ENCODE measurements at places on chromosomes 11 and 22. TPM values are rescaled to one million over a fixed set of nuclear protein-coding genes. Genes with fewer than 3 reads are reported as not detected.
A peak's percentile ranks its signal among the peaks of the same experiment; 100 is the strongest.

The UCP3 gene
- 0.60 TPM for total RNA-seq

The OR56A3 gene
- not detected for total RNA-seq

The C11orf87 gene
- not detected for total RNA-seq

The HMBS gene
- total RNA-seq: 17.1 TPM

The IGHMBP2 gene
- total RNA-seq: 5.3 TPM

The KRTAP5-8 gene
- not detected for total RNA-seq

The CCDC188 gene
- total RNA-seq: not detected

The CRYBB3 gene
- total RNA-seq: not detected

The ASPHD2 gene
- total RNA-seq: 1.4 TPM

The KDM4E gene
- total RNA-seq: not detected

The HTR3A gene
- not detected for total RNA-seq

The CLP1 gene
- total RNA-seq: 27.2 TPM

The PANX3 gene
- total RNA-seq: not detected

The UBQLNL gene
- not detected for total RNA-seq

The MAPK8IP2 gene
- total RNA-seq: 0.39 TPM

The FUT4 gene
- total RNA-seq: 2.4 TPM

The DENND6B gene
- total RNA-seq: 0.68 TPM

The UPK3A gene
- total RNA-seq: not detected

DNA sequence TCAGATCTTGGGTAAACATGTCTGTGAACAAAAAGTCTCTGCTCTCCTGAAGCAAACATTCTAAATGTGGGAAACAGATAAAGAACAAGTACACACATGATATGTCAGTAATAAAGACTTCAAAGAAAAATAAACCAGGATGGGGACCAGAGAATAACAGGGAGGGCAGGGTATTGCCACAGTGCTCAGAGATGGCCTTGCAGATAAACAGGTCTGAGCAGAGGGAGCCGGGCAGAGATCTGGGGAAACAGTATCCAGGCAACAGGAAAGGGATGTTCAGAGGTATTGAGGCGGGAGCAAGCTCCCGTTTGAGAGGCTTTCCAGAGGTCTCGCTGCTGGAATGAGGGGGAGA is 2.9 kb downstream of the CCDC86 start:
- no peak for DNase-seq

DNA sequence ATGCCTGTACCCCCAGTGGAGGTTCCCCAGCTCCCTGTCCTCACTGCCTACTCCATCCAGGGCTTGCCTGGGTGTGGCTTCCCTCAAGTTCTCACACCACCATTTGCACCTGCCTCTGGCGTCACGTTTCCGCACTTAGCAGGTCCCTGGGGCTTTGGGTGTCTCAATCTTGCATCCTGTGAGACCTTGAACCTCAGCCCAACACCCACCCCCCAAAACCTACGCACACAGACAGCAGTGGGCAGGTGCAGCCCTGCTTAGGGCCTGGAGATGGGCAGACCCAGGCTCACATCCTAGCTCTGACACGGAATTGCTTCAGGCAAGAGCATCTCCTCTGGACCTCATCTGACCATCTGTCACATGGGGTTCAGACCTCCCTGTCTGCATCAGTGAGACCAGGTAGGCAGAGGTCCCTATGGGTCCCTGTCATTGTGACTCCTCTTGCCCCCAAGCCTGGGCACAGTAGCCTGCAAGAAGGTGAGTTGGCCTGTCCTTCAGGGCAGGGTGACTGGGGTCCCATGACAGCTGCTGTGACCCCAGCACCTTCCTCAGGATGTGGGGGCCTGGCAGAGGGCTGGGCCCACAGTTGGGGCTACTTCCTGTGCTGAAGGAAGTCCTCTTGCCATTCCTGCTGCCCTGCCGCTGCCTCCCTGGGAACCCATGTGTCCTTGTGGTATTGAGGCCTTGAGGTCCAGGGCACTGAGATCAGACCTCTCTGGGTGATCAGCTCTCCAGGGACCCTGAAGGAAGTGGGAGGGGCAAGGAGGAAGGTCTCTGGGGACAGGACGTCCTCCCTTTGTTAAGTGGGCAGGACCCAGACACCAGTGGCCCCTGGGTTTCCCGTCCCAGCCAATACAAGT is 2.0 kb downstream of the SIPA1 start:
- no peak for DNase-seq

DNA sequence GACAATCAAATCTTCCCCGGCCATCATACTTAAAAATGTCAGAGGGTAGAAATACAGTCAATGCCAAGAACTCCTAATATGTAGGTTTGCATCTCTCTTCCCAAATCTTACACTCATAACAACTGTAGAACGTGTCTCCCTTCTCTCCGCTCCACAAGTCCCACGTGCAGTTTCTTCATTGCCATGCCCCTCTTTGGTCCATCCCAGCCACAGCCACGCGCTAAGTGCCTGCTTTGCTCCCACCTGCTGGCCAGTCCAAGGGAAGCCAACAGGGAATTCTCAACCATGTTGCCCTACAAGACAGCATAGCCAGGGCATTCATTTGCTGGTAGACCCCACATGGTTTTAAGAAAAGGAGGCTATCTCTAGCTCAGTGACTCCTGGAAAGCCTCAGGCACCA is 420.6 kb upstream of the ISX start:
- peak; percentile 3 for DNase-seq

- no peak for DNase-seq
Measured at GRCh38 chr11:9601876-9602199, 28.4 kb downstream of the WEE1 start.

DNA sequence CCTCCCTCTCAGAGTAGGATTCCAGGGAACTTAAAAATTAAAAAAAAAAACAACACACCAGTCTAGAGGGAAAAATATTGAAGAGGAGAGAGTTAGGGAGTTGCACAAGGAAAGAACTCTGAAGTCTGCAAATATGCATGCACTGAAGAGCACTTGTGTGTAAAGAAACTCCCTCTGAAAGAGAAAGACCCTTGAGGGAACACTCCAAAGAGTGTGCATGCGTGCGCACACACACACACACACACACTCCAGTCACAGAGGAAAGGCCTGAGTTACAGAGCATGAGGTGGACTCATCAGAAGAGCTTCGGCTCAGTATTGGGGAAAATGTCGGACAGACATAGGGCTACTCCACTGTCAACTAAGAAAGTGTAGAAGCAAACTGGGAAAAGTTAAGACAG is 30.1 kb downstream of the GGTLC2 start:
- DNase-seq: no peak

- no peak for DNase-seq
Measured at GRCh38 chr11:60852982-60853950, 2.5 kb downstream of the PTGDR2 start.

DNA sequence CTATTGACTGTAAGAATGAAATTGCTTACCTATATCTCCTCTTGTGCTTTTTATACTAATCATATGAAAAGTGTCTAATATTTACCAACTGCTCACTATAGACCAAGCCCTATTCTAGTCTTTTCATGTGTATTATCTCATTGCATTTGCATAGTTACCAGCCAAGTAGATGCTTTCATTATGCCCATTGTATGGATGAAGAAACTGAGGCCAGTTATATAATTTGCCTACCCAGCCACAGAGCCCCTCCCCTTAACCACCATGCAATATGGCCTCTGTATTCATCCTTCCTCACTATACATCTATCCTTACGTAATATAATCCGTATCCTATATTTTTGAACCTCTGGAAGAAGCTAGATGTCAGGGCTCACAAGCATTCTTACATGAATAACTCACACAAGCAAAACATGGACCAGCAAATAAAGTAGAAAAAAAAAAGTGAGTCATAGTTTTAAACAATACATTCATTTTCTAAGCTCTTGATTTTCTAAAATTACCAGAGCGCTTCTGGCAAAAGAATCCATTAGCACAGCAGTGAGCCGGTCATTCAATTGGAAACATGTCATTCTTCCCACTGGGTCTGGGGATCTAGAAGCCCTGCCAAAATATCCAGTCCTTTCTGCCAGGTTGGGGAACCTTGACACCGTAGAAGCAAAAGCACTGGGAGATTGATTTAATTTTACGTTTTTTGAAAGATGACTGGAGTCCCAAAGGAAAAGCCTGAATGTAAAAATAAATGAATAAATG is 80.0 kb downstream of the C11orf91 start:
- peak; percentile 74 for DNase-seq

DNA sequence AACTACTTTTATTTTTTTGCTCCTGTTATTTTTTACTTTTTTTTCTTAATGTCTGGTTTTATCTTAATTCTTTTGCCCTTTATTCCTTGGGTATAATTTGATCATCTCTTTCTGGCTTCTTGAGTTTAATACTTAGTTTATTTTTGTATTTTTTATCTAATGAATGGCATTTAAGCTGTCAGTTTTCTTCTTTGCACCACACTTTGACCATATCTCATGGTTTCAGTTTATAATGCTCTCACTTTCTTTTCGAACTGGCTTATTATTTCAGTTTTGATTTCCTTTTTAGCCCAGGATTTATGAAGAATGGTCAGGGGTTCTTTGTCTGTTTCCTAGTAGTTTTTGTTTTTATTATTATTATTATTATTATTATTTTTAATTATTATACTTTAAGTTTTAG is 48.3 kb downstream of the QSER1 start:
- no peak for DNase-seq

GRCh38 chr11:62881579-62882430 is 1.1 kb downstream of the SLC3A2 start:
- DNase-seq: peak; percentile 96

GRCh38 chr11:2193099-2193887 is 21.7 kb upstream of the TH start:
- DNase-seq: no peak

DNA sequence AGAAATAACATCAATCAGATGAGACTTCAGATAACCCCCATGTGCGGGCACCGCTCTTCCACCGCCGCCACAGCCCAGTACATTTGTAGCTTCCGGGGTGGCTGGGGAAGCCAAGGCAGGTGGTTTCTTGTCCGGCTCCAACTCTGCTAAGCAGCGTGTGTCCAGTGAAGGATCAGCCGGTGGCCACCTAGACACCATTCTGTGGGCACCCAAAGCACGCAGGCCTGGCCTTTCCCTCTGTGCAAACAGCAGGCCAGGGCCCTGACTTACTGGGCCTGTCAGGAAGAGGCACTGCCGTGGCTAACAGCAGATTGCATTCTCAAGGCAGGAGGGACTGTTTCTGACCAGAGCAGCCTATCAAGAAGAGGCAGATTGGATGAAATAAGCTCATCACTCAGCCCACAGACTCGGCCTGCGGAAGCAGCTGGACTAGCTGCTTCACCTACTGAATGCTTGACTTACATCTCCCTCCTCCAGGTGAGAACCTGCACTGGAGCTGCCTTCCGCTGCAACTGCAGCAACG is 74.8 kb downstream of the ETS1 start:
- no peak for DNase-seq

- DNase-seq: no peak
Measured at GRCh38 chr11:16613262-16613511, 125.3 kb upstream of the C11orf58 start.

GRCh38 chr11:122742301-122743018 is 86.9 kb downstream of the UBASH3B start:
- no peak for DNase-seq

DNA sequence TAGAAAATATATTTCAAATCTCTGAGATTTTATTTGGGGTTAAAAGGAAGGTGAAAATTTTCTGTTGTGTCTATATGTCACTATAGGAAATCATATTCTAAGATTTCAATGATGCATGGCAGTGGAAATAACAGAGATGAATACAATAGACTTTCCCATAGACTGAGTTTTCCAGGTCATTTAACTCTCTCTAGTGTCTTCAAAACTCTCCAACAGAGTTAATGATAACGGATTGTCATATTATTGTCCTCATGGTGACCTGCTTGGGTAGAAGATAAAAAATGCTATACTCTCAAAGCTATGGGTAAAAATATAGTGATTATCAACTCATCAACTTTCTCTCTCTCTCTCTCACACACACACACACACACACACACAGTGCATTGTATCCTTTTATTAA is 312.9 kb downstream of the CNTN5 start:
- DNase-seq: no peak

GRCh38 chr11:123034597-123034996 is 27.3 kb downstream of the HSPA8 start:
- DNase-seq: peak; percentile 69

DNA sequence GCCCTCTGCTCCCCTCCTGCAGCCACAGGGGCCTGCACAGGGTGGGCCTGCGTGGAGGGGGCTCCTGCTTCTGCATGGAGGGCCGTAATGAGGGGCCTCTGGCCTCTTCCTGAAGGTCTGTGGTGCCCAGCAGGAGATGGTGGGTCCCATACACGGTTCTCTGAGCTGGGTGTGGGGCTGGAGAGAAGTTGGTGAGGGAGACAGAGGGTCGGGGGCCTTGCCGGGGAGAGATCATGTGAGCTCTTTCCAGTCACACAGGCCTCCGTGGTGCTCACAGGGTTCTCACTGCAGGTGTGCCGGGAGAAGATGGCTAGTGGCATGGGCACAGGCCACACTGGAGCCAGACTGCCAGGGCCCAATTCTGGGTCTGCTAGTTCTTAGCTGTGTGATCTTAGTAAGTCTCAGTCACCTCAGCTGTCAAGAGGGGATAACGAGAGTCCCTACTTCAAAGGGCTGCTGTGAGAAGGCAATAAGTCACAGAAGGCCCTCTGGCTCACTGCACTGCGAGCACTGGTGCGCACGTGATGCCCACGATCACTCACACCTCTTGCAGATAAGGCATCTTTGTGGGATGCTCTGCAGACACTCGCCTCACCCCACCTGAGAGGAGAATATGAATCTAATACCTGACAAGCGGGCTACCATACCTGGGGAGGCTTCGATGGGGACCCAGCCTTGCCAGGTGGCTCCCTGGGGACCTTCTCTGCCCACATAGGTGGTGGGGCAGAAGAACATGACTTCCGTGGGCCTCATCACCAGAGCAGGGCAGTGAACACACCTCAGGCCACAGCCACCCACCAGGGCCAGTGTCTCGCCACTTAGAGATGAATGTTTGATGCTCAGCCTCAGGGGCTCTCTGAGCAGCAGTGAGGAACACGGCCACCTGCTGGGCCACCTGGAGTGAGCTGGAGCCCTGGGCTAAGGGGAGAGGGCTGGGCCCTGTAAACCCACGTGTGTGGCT is 14.5 kb downstream of the KCNC1 start:
- no peak for DNase-seq

DNA sequence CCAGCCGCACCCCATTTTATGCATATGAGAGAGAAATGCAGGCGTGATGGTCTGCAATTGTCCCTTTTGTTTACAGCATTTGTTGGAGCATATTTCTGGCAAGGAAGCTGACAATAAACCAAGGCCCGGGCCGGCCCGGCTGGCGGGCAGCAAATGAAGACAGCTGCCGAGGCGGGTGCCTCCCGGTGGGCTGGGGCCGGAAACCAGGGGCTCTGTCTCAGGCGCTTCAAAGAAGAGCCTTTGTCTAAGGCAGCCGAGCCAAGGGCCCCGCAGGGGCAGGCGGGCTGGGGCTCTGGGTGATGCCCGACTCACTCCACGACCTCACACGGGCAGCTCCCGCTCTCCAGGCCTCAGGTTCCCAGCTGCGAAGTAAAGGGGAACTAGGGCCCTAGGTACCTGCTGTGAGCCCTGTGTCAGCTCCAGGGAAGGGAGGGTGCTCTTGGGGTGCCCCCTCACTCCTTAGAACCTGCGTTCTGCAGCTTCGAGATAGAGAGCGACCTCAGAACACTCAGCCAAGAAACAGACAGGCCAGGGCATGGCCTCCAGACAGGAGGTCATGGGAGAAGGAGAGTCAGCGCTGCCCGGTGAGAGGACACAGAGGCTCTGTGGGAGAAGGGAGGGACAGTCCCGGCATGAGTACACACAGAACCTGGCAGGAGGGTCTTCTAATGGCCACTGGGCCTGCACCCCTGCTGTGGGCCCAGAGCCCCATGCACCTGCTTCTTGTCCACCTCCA is 2.4 kb downstream of the LINC01488 start:
- DNase-seq: no peak

GRCh38 chr11:58958500-58958899 is 19.2 kb downstream of the GLYATL1 start:
- DNase-seq: peak; percentile 37

- no peak for DNase-seq
Measured at GRCh38 chr11:97445561-97445960, 1055.7 kb downstream of the JRKL start.
